ENCODE measurements at places on chromosomes 4 and X. TPM values are rescaled to one million over a fixed set of nuclear protein-coding genes. Genes with fewer than 3 reads are reported as not detected.
A peak's percentile ranks its signal among the peaks of the same experiment; 100 is the strongest.

DNA sequence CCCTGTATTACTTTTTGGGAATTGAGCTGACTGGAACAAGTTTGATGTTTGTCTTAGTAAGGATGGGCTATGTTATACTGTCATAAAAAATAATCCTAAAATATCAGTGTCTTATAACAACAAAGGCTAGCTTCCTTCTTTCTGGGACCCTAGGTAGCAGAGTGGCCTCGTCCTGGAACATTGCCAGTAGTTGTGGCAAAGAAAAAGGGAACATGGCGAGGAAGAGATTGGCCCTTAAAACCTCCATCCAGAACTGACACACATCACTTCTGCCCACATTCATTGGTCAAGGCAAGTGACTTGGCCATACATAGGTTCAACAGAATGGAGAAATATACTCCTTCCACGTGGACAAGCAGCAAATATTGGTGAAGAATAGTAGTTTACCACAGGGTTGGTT, 287.9 kb downstream of the PPP1R2C start:
- no peak for DNase-seq
- no peaks in the 10 kb centered on the region for H3K36me3 ChIP-seq

DNA sequence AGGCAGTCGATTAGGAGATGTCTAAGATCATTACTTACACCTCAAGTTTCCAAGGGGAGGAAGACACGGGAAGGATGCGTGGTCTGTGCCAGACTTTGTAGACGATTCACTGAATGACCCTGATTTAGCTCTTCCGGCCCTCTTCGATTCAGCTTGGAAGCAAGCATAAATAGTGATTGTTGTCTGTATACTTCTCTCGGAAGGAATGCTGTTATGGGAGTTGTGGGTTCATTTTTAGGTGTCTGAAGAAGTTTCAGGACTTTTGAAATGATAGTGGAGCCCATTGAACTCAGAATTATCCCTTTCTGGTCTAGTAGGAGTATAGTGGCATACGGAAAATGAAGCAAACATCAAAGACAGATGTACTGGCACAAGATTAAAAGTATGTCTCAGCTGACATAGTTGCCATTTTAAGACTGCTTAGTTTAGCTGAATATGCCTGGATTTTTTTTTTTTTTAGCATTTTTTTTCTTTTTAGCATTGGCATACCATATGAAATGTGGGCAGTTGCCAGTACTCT, 1.0 kb upstream of the ANKRD17 start:
- no peaks in the 10 kb centered on the region for H3K36me3 ChIP-seq
- no peaks in the 10 kb centered on the region for H3K27me3 ChIP-seq
- H3K4me1 ChIP-seq = peaks cover 3% of the 10 kb centered on the region
- peak overlapping the region; percentile 98 for H3K4me3 ChIP-seq
- peak overlapping the region; percentile 97 for H3K27ac ChIP-seq
- peak; percentile 48 for DNase-seq

DNA sequence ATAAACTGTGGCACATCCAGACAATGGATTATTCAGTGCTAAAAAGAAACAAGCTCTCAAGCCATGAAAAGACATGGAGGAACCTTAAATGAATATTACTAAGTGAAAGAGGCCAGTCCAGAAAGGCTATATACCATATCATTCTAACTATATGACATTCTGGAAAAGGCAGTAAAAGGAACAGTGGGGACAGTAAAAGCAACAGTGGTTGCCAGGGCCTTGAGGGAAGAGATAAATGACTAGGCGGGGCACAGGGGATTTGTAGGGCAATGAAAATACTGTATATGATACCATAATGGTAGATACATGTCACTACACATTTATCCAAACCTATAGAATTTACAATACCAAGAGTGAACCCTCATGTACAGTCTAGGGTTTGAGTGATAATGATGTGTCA, 115.3 kb downstream of the ATP8A1 start:
- no peaks in the 10 kb centered on the region for H3K27me3 ChIP-seq
- no peak overlapping the region for H3K27ac ChIP-seq
- no peaks in the 10 kb centered on the region for H3K36me3 ChIP-seq

Gene ELF4
- total RNA-seq = 9.9 TPM

Gene CYSLTR1
- total RNA-seq = 0.50 TPM

DNA sequence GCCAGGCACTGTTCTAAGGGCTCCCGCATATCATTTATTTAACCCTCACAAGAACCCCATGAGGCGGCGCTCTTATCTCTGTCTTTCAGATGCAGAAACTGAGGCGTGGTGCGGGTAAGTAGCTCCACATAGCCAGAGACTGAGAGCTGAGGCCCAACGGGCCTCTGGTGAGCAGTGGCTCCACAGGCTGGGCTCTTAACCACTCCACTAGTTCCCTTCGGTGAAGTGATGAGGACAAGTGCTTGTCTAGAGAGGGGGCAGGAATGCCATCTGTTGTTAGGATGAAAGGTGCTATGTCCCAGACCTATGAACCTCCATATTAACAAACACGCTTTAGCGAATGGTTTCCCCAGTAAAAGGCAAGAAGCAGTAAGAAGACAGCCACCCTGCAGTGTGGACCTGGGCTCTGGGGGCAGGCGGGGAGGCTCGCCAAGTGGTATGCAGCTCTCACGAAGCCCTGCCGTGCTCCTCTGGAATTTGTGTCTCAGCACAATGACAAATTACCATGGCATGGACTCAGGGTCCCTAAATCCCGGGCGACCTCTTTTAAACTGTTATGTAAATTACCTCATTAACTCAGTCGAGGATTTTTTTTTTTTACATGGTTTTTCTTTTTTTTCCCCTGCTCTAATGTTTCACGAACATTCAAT, 20.9 kb upstream of the S100G start:
- no peaks in the 10 kb centered on the region for H3K36me3 ChIP-seq
- H3K4me1 ChIP-seq = no peaks in the 10 kb centered on the region
- no peak overlapping the region for H3K4me3 ChIP-seq
- peak; percentile 51 for DNase-seq

Gene UGDH
- total RNA-seq = 85.9 TPM

Gene COPS4
- total RNA-seq = 106 TPM

DNA sequence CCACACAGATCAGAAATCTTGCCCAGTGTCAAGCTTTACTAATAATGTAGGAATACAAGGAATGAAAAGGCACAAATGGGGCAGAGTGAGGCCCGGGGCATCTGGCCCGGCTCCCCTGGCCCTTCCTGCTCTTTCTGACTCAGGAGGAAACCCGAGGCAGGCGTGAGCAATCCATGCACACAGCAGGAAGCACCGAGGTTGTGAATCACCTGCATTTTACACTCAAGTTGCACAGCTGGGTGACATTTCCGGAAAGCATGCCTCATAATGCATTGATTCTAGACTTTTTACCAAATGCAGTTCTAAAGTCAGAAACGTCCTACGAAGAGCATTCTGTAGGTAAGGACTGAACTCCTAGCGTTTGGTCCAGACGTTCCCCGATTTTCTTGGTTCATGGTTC, 38.9 kb downstream of the PRIMPOL start:
- no peak overlapping the region for H3K4me3 ChIP-seq
- no peaks in the 10 kb centered on the region for H3K27me3 ChIP-seq
- H3K27ac ChIP-seq = peak overlapping the region; percentile 26
- H3K36me3 ChIP-seq = no peaks in the 10 kb centered on the region

Gene ASB5
- 0.51 TPM for total RNA-seq

Gene EMD
- 23.4 TPM for total RNA-seq

- no peaks in the 10 kb centered on the region for H3K4me1 ChIP-seq
- no peak overlapping the region for H3K4me3 ChIP-seq
- peak; percentile 100 for DNase-seq
- no peaks in the 10 kb centered on the region for H3K27me3 ChIP-seq
Observed at GRCh38 chr4:155906554-155907247, 3.2 kb downstream of the TDO2 start.

GRCh38 chr4:24674279-24674678, 89.9 kb upstream of the DHX15 start:
- no peak overlapping the region for H3K27ac ChIP-seq
- H3K36me3 ChIP-seq = no peaks in the 10 kb centered on the region
- no peak overlapping the region for H3K4me3 ChIP-seq
- no peaks in the 10 kb centered on the region for H3K27me3 ChIP-seq
- DNase-seq = no peak

DNA sequence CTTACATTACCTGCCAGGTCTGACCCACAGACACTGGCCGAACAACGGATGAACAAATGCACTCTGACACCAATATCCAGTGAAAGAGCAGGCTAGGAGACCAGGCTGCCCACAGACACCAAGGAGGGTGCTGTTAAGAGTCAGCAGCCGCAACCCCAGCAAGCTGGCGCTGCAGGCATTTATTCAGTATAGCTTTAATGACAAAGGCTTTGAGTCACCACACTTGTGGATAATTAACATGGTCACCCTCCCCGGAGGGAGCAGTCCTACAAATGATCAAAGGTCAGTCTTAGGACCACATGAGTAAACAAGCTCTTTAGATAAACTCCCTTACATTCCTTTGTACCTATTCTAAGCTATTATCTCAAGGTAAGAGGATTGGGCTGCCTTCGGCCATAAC, 368.5 kb upstream of the GRID2 start:
- H3K27me3 ChIP-seq = no peaks in the 10 kb centered on the region
- no peak for DNase-seq
- no peak overlapping the region for H3K4me3 ChIP-seq

Gene UCHL1
- 397 TPM for total RNA-seq

DNA sequence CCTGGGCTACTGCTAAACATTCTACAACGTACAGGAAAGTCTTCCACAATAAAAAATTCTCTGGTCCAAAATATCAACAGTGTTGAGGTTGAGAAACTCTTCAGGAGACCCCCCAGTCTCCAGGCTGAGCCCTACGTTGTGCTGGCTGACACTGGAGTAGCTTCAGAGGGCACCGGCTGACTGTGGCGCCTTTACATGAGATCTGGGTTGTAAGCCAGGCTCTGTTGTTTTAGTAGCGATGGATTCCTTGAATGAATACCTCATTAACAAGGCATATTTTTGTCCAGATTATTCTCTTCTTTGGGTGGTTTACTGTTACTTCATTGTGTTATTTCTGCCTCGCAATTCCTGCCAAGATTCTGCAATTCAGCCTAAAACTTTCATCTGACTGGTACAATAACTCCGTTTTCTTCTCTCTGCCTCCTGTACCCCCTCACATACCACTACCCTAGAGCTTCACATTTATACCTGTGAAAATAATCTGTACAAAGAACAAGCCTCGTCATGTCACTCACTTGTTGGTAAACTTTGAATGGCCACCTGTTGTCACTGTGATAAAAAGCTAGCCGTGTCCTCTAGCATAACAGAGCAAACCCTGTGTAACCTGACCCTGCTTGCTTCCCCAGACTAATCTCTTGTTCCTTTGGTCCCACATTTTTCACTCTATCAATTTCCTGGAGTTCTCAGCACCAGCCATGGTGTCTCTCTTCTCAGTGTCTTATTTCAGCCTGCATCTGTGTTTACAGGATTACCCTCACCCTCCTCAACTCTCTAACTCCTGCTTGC, 1476.1 kb upstream of the TENM3 start:
- no peak overlapping the region for H3K27ac ChIP-seq
- H3K4me1 ChIP-seq = no peaks in the 10 kb centered on the region
- no peak overlapping the region for H3K4me3 ChIP-seq
- DNase-seq = no peak

DNA sequence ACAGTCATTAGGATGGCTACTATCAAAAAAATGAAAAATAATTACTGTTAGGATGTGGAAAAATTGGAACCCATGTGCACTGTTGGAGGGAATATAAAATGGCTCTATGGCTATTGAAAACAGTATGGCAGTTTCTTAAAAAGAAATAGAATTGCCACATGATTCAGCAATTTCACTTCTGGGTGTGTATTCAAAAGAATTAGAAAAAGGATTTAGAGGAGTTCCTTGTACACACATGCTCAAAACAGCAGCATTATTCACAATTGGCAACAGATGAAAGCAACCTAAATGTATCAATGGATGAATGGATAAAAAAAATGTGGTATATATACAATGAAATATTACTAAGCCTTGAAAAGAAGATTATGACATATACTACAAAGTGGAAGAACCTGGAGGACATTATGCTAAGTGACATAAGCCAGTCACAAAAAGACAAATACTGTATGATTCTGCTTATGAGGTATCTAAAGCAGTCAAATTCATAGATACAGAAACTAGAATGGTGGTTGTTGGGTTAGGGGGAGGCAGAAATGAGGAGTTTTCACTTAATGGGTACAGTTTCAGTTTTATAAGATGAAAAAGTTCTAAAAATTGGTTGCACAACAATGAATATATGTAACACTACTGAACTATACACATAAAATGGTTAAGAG, 123.2 kb downstream of the ELOVL6 start:
- no peaks in the 10 kb centered on the region for H3K27me3 ChIP-seq
- DNase-seq = no peak
- no peak overlapping the region for H3K27ac ChIP-seq
- no peaks in the 10 kb centered on the region for H3K36me3 ChIP-seq
- no peaks in the 10 kb centered on the region for H3K4me1 ChIP-seq

- H3K4me3 ChIP-seq = no peak overlapping the region
- no peak overlapping the region for H3K27ac ChIP-seq
- no peaks in the 10 kb centered on the region for H3K27me3 ChIP-seq
Observed at GRCh38 chrX:12443534-12444098, 305.3 kb downstream of the FRMPD4 start.

Gene RS1
- total RNA-seq = not detected

GRCh38 chrX:1623691-1624090, 8.8 kb downstream of the ASMT start:
- no peaks in the 10 kb centered on the region for H3K27me3 ChIP-seq
- no peak overlapping the region for H3K27ac ChIP-seq
- H3K36me3 ChIP-seq = no peaks in the 10 kb centered on the region
- no peaks in the 10 kb centered on the region for H3K4me1 ChIP-seq
- DNase-seq = no peak

- DNase-seq = no peak
- no peaks in the 10 kb centered on the region for H3K4me1 ChIP-seq
- H3K27me3 ChIP-seq = no peaks in the 10 kb centered on the region
- no peaks in the 10 kb centered on the region for H3K36me3 ChIP-seq
- H3K4me3 ChIP-seq = no peak overlapping the region
Observed at GRCh38 chrX:119694601-119695534, 1.9 kb upstream of the SEPTIN6 start.

Gene NAT8L
- 0.26 TPM for total RNA-seq

DNA sequence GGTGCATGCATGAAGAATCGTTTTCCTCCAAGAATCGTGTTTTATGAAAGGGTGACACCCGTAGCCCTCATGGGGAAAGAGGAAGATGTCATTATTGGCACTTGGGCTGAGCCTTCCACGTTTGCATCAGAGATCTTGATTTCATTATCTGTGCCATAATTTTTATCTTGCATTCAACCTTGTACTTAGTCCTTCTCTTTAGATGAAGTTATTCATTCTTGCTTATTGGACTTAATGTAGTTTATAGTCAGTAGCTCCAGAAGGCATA, 66.8 kb downstream of the GAB1 start:
- no peak for DNase-seq
- no peaks in the 10 kb centered on the region for H3K36me3 ChIP-seq
- no peak overlapping the region for H3K27ac ChIP-seq
- no peaks in the 10 kb centered on the region for H3K27me3 ChIP-seq
- no peak overlapping the region for H3K4me3 ChIP-seq

- no peak for DNase-seq
- H3K27ac ChIP-seq = peak overlapping the region; percentile 93
- H3K4me3 ChIP-seq = peak overlapping the region; percentile 84
- no peaks in the 10 kb centered on the region for H3K36me3 ChIP-seq
- H3K4me1 ChIP-seq = peaks cover 2% of the 10 kb centered on the region
Observed at GRCh38 chr4:128060121-128060698, 902 bp upstream of the LARP1B start.

GRCh38 chrX:119147486-119147885, 19.9 kb upstream of the KIAA1210 start:
- H3K4me1 ChIP-seq = no peaks in the 10 kb centered on the region
- DNase-seq = no peak
- no peak overlapping the region for H3K27ac ChIP-seq
- peaks cover 5% of the 10 kb centered on the region for H3K27me3 ChIP-seq

Gene ODAPH
- total RNA-seq = not detected

All from fibroblast of lung (primary cell).